Mesendoderm (in vitro differentiated cells): ENCODE measurements at places on chromosomes 13 and 19.

DNA sequence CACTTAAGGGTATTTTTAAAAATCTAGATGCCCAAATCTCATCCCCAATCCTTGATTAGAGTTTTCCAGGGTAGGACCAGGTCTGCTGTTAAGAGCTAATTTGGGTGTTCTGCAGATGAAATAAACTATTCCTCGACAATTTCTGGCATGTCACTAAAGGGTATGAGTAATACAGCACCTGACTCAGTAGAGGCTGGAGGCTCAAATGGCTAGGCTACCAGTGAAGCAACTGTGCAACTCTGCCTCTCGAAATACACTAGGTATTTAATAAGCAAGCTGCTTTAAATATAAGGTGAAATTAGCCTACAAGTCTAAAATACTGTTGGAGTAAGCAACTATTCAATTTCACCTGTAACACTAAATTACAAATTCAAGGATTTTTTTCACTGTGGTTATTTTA is 1.5 kb downstream of the RNF6 start:
- DNase-seq = peak; percentile 57

DNA sequence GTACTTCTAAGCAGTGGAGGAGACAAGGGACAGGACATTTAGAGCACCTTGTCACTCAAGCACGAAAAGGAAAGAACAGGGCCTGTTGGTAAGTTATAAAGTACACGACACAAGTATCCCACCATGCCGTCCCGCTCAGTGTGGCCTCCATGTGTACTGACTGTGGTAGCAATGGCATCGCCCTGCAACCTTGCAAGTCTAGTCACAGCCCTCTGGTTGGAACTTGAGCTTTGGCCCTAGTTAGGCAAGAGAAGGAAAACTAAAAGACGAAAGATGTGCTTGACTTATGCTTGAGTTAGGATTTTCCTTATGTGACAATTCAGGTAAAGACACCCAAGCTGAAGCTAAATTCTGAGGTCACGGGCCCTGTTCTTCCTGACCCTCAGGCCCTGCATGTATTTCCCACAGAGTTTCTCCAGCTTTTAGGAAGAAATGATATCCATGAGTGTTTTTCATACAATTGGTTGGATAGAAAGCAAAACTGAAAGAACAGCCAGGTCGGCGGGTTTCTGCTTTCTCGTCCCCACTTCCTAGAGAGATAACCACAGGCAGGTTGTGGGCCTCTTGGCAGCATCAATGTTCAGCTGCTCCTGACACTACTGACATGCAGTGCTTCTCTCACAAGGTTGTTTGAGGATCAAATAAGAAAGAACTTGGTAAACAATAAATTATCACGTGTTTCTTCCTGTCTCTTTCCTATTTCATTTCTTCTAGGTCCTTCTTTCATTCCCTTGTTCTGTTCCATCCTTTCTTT is 216.2 kb downstream of the IRS2 start:
- no peak for DNase-seq

DNA sequence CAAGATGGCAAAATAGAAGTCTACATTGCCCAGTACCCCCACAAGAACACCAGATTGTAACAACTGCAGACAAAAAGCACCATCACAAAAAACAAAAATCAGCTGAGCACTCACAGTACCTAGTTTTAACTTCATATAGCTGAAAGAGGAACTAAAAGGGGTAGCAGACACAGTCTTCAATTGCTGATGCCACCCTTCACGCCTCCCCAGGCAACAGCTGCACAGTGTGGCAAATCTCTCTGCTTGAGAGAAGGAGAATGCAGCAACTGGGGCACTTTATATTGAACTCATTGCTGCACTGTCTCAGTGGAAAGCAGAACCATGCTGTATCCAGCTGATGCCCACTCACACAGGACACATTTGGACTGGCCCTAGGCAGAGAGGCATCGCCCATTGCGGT is 2714.5 kb upstream of the PCDH20 start:
- DNase-seq = no peak

GRCh38 chr13:33644581-33645543 is 173.1 kb upstream of the RFC3 start:
- DNase-seq = no peak

DNA sequence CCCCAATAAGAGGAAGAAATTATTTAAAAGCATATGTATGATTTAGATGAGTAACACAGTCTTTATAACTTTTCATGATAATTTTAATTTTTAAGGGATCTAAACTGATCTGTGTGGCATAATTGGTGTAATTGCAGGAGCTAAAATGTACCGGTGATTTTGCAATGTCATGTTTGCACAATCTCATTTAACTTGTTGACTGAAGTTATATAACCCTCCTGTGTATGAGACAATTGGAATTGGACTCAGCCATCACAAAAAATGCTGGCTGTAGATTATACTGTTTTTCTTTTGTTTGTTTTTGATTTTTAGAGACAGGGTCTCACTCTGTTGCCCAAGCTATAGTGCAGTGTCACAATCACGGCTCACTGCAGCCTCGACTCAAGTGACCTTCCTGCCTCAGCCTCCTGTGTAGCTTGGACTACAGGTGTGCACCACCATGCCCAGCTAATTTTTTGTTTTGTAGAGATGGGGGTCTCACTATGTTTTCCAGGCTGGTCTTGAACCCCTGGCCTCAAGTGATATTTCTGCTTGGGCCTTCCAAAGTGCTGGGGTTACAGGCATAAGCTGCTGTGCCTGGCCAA is 26.1 kb downstream of the FGF9 start:
- no peak for DNase-seq
